Heart right ventricle (tissue), 16 donors: ENCODE measurements at places on chromosomes 1 and 21. TPM values are rescaled to one million over a fixed set of nuclear protein-coding genes. Genes with fewer than 3 reads are reported as not detected.

NFYC gene
- total RNA-seq, result 73.0 TPM

TMEM52 gene
- 2.1 TPM for total RNA-seq

URB1 gene
- total RNA-seq, result 7.3 TPM

- no peak for DNase-seq
These were observed 68.8 kb upstream of the ARID1A start for GRCh38 chr1:26626994-26627393.

KLHDC8A gene
- total RNA-seq, result not detected
